ENCODE measurements at places on chromosomes 5 and 9.

DNA sequence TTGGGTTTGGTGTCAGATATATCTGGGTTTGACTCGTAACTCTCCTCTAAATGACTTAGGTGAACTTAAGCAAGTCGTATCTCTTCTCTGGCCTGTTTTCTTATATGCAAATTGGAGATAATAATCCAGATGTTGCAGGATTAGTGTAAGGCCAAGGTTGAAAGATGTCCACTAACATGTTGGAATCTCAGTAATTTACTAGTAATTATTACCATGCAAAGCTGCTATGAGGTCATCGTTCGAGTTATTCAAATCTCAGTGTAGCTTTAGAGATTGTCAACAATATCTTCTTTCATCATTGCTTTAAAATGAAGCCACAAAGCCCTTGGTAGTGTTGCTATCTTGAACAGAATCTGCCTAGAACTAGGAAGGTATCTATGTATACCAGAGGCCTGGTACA, 437.7 kb upstream of the KLF4 start:
- DNase-seq: no peak

DNA sequence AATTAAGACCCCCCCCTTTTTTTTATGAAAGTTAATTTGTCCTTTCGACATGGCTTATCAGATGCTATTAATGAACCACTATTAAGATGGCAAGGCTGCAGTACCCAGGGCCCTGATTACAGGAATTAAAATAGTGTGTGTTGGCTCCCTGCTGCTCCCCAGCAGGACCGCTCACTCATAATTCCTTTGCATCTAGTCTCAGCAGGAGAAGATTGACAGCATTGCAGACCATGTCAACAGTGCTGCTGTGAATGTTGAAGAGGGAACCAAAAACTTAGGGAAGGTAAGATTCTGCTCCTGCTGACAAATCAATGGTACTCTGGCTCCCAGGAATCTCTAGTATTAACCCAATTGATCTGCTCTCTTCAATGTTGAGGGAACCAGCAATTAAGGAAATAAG, 61.0 kb downstream of the STX17 start:
- DNase-seq: no peak

DNA sequence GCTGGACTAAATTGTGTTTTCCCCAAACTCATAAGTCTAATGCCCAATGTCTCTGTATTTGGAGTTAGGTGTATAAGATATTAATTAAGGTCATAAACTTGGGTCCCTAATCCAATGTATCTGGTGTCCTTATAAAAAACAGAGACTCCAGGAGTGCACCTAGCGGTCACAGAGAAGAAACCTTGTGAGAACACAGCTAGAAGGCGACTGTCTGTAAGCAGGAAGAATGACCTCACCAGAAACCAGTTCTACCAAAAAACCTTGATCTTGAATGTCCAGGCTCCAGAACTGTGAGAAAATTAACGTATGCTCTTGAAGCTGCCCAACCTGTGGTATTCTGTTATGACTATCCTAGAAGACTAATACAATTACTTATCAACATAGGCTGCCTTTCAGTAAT, 591.7 kb upstream of the PTPRD start:
- no peak for DNase-seq

GRCh38 chr9:71812385-71812784, 44.1 kb upstream of the CEMIP2 start:
- peak; percentile 61 for DNase-seq

- no peak for DNase-seq
Observed at GRCh38 chr5:133219296-133219695, 167.5 kb downstream of the HSPA4 start.

DNA sequence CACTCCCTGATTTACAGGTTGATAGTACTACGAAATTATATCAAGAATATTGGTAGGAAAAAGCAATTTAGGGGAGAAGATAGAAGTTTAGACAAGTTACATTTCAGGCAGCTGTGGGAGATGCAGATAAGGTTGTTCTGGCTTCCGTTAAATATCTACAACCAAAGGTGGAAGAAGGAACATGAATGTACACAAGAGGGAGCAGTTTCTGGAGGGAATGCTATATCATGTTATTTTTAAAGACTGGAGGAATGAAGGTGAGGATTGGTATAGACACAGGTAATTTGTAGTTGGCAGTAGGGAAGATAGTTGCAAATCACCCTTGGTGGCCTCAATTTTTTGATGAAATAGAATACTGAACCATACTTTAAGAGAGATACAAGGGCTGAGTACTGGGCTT, 187.3 kb upstream of the NMUR2 start:
- DNase-seq: no peak

DNA sequence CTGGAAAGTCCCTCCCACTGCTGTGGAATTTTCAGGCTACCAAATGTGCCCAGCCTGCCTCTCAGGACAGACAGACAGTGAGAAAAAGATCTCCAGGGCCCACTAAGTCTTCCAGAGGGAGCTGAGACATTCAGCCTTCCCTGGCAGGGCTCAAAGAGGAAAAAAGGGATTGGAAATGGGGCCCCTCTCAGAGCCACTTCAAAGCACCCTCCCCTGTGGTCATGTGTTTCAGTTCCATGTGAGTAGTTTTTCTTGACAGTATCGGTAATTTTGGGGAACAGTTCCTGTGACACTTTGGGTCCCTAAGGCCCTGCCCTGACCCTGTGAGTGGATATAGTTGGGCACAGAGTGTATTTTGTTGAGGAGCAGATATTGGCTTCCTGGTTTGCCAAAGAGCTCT, 25.0 kb downstream of the LARP1 start:
- DNase-seq: no peak

GRCh38 chr9:113898151-113898550, 22.0 kb downstream of the ZNF618 start:
- no peak for DNase-seq

DNA sequence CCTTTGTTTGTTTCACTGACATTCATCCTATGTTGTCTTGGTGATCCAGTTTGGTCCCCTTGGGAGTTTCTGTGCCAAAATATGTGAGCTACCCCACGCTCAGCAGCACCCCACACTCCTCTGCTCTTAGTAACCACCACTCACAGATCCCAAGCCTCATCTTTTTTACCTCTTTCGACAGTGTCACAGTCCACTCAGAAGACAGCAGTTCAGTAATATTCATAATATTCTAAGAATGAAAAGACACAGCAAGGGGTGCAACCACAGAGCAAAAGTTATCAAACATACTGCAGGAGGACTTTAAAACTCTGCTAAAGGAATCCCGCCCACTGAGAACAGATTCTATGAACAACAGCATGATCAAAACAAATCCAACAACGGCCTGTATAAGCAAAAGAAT, 28.2 kb downstream of the RNF130 start:
- peak; percentile 20 for DNase-seq

- no peak for DNase-seq
Observed at GRCh38 chr9:110049699-110050450, 158.1 kb downstream of the C9orf152 start.

DNA sequence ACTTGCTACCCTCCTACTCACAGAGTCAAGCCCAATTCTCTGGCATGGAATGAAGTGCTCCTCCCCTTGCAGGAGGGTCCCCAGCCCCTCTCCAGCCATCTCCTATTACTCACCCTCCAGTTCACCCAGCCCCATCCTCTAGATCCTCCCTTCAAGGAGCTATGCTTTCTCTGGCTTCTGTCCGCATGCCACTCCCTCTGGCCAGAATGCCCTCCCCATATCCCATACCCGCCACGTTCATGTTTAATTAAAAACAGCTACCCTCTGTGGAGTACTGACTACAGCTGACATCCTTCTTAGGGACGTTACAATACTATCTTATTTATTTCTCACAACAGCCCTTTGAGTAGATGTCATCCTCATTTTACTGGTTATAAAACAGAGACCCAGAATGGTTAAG, 3.0 kb downstream of the F2R start:
- DNase-seq: no peak

DNA sequence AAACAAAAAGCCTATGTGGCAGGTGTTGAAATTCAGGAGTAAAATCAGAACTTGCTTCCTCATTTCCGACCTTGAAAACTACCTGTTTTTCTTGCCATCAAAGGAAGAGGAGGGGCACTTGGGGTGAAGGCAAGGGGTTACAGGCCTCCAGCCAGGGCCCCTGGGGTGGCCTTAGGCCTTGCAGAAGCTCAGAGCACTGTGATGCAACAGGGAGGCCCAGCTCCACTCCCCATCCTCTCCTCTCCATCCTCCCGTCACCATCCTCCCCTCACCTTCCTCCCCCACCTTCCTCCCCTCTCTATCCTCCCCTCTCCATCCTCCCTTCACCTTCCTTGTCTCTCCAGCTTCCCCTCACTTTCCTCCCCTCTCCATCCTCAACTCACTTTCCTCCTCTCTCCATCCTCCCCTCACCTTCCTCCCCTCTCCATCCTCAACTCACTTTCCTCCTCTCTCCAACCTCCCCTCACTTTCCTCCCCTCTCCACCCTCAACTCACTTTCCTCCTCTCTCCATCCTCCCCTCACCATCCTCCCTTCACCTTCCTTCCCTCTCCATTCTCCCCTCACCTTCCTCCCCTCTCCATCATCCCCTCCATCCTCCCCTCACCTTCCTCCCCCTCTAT, 111.6 kb downstream of the WNK2 start:
- no peak for DNase-seq

DNA sequence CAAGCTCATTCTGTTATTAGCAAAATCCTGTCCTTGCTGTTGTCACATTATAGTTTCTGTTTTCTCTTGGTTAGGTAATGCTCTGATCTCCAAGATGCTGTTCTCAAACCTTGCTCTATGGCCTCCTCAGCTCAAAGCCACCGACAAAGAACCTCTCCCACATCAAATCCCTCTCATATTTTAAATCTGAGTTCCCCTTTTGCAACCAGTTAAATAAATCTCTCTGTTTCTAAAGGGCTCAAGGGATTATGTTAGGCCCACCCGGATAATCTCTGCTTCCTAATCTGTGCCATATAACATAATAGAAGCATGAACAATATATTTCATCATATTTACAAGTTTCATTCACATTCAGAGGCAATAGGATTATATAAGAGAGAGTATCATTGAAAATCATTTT, 286.0 kb downstream of the CYLC2 start:
- DNase-seq: no peak

- no peak for DNase-seq
Observed at GRCh38 chr5:172102218-172102870, 85.7 kb downstream of the STK10 start.

- DNase-seq: no peak
Observed at GRCh38 chr5:80744149-80744548, 89.4 kb upstream of the DHFR start.

DNA sequence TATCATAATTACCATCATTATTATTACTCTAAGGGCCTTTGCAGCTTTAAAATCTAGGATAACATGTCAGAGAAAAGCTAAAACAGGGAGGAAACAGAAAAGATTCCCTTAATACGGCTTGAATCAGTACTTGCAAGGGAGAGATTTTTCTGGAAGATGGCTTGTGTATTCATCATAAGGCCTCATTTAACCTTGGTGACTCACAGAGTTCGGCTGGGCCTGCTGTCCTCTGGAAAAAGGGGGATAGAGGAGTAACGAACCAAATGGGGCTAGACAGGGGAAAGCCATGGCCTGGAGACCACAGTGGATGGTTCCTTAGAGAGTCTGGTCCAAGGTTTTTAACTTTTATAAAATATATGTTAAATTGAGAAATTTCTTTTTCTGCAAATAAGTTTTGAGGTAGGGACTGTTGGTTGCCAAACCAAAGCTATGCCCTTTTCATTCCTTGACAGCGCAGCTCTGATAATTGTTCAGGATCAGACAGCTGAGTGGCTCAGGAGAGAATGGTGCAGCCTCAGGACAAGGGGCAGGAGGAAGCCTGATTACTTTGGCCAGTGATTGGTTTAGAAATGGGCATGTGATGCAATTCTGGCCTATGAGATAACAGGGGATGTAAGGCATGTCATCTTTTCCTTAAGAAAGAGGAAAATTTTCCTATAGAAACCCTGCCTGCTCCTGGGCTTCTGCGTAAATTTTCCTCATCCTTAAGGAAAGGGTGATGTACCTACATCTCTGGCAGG, 25.6 kb upstream of the GSN start:
- peak; percentile 67 for DNase-seq

DNA sequence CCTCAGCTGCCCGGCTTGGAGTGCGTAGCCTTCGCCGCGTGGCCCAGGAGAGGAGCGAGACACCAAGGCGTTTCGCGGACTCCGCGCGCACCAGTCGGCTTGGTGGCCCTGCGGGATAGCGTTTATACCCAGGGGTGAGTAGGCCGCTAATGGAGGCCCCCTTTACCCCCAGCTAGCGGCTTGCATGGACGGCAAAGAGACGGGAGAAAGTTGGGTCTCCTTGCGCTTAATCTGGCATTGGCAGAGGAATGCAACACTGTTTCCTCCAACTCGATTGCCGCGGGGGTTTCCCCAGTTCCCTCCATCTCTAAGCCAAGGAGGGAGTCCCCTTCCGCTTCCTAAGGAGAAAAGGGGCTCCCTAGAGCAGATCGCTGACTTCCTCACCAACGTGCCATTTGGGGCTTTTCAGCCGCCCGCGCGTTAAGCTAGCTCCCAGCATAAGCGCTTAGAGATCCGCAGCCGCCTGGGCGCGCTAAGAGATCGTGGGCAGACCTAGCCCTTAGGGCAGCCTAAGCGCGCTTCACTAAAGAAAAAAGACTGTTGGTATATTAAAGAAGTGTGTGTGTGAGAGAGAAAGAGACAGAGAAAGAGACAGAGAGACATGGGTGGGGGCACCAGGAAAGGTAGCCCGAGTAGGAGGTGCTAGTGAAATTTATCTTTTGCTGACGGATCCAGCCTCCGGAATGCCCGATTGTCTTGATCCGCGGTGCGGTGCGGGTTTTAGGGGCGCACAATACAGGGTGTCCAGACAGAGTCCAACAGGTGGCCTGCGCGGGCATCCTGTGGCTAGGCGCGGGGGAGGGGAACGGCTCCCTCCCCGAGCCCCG, 597.9 kb upstream of the SGCD start:
- peak; percentile 58 for DNase-seq

DNA sequence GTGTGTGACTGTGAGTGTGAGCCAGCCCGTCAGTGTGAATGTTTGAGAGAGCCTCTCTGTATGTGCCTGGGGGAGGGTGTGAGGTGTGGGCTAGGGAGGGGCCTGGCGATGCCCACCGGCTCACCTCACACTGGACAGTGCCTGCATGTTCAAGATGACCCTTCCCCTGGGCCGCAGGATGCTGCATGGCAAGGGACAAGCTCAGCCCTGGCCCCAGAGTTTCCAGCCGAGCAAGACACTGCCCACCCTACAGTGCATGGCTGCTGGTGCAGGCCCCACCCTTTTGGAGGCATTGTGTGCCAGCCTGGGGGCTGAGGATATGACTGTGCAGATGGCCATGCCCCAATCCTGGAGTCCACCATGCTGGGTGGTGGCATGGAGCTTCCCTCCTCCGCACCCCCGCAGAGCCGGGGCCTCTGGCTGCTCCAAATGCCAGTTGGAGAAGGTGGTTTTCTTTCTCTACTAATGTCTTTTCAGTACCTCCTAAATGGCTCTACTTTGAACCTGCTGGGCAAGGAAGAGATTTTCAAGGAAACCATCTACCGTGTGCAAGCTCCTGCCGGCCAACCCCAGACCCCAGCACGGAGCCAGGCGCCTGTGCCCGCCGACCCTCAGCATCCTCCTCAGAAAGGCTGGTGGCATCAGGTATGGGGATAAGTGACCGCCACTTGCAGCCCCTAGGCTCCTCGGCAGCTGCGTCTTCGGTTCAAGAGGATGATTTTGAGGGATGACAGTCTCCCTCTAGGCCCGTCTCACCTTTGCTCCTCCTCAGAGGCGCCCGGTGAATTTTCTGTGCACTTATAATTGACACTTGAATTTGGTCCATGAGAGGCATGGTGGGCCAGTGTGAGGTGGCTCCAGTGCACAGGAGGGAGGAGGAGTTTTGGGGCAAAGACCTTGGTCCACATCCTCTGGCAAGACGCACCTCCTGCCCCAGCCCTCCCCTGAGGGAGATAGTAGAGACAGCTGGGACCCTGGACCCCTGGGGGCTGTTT, 27.7 kb downstream of the FGD3 start:
- no peak for DNase-seq

Measured in fibroblast of upper back skin (primary cell).